PC-3 (cell line): ENCODE measurements at places on chromosomes 6 and 20.

DNA sequence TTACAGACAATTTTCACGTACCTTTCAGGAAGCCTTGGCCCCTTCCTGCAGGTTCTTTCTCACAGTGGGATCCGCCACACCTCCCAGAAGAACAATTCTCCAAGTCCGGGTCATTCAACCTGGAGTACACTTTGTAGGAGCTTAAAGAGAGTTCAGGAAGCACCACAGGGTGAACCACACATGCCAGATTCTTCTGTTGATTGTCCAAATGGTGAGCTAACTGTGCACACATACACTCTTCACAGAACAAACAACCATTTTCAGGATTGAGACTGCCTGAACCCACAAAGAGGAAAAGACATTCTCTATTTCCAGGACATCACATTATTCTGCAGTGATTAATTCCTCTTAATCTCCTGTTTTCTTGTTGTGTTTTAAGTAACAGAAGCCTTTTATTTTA is 51.0 kb downstream of the SCGN start:
- DNase-seq = no peak

DNA sequence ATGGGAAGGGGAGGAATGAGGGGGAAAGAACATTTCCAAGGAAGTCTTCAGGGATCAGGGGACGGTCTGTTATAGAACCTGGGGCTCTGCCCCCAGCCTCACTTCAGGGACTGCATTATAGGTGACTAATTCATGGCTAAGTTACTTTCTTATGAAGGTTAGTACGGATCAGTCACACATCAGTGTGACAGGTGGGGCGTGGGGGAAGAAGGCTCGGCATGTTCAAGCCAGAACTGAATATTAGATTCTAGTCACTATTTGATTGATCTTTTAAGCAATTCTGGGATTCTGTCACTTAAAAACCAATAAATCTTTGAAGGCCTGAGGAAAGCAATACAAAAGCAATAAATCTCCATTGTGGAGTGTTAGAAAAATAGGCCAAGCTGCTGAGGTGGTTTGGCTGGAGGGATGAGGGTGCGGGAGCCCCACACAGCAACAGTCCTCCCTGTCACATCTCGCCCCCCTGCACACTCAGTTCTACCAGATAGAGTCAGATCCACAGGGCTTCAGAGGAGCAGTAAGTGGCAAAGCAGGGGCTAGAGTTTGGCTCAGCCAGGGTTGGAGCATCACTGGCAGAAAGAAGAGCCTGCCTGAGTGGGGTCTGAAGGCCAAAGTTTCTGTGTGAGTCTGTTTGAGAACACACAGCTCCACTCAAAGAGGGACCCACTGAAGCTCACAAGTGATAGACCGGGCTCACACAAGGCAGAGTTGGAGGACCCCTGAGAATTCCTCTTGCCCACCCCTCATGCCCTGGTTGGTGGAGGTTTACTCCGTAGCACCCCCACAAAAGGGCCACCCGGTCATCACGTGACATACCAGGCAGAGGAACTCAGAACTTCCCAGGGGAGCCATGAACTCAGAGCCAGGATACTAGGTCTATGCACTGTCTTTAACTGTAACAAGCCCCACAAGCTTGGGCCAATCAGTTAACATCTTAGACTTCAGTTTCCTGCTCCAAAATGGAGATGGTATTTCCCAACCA is 728.3 kb upstream of the CHD6 start:
- no peak for DNase-seq

GRCh38 chr6:129790785-129791184 is 70.3 kb downstream of the TMEM244 start:
- no peak for DNase-seq

DNA sequence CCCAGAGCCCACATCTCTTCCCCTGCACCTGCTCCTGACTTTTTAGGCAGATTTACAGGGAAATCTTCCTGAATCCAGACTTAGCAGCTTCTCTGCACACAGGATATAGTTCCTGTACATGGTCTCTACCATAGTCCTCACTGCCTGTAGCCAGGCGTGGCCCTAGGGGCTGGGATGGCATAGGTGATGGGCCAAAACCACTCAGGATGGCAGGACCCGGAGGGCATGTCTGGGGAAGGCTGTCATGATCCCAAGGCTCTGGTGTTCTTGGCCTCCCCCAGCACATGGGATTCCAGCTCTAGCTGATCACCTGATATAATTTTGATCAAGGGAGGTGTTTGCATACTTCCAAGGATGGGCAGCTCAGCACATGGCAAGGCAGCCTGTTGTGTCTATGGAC is 58.0 kb downstream of the TOX2 start:
- DNase-seq = no peak

DNA sequence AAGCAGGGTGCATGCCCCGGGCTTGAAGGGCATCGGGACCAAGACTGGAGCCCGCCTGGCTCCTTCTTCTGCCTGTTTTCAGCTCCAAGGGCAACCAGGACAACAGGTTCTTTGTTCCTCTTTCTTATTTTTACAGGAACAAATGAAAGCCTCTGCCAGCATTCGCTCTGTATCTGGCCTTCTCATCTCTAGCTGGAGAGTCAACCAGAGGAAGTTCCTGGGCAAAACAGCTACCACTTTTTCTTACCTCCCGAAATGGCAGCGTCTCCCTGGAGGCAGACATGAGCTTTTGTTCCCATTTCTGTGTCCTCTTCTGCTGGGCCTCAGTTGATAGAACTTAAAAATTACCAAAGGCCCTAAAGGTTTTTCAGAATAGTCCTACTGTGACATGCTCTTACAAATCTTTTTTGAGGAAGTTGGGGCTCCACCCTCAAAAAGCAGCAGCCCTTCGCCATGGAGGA is 74.1 kb upstream of the NAA20 start:
- no peak for DNase-seq

GRCh38 chr6:46378882-46379416 is 112.3 kb downstream of the RCAN2 start:
- no peak for DNase-seq

- no peak for DNase-seq
These were observed at the start of gene SOBP for GRCh38 chr6:107489636-107490565. Gene SOBP, plus strand, starts transcription at chr6:107490117. Its CDS starts 500 bp downstream, at chr6:107490617.

DNA sequence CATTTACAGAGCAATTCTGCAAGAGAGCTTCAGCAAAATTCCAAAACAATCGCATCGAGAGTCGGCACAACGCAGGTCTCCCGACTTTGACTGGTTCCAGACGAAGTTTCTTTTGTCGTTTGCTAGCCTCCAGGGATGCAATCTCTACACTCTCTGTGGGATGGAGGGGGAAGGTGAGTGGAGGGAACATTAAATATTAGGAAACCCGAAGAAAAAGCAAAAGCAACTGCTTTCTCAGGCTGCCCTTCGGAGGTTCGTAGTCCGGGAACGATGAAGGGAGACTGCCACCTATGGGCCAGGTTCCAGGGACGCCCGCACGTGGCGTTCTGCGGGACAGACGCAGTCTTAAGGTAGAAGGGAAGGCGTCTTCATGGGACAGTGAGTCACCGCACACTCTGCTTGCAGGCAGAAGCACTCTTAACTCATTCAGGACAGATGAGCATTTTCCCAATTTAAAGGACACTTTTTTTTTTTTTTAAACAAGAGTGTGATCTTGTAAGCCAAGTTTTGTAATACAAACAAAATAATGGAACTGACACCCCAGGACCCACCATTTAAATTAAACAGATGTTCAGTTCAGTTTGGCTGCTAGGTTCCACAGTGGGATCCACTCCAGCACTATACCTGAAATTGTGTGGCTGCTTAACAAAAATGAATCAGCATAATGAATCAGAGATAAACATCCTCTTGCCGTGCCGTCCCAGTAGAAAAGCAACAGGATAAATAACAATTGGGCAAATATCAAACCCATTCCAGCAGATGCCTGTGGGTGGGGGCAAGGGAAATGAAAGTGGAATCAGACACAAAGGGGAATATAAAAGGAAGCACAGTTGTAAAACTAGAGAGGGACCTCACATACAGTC is 65.8 kb upstream of the ARMC2 start:
- peak; percentile 92 for DNase-seq

DNA sequence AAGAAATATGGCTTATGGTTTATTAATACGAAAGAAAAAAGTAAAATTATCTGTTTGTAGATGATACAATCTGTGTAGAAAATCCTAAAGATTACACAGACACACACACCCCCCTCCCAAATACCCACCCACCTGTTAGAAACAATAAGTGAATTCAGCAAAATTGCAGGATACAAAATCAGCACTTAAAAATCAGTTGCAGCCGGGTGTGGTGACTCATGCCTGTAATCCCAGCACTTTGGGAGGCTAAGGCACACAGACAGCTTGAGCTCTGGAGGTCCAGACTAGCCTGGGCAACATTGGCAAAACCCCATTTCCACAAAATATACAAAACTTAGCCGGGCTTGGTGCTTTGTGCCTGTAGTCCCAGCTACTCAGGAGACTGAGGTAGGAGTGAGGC is 42.3 kb downstream of the NINL start:
- DNase-seq = peak; percentile 53

DNA sequence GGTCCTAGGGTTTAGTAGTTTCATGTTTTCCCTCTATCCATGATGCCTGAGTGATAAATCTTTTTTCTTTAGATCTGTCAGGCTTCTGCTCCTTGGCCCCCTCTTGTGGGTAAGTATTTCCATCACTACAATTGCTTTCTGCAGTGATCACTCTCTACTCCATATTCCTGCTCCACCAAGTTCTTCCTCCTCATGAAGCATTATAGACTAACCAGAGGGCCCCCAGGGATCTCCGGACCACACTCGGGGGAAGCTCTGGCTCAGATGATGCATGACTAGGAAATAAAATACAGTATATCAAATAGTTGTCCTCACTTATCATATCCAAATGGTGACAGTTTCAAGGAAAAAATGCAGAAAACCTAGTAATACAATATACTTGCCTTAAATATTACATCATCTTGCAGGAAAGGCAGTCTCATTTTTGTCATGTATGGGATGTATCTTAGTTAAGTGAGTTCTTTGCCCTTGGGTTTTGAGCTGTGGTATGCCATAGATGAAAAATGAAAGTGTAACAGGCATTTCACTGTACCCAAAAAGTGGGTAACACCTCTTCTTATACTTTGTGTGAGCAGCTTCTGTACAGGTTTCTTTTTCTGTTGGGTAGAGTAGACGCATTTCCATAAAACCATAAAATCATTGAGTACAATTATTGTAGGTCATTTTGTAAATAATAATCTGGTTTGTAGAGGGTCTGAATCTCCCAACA is 200.9 kb upstream of the EYA4 start:
- peak; percentile 55 for DNase-seq

GRCh38 chr6:110549277-110549676 is 72.9 kb upstream of the SLC22A16 start:
- DNase-seq = no peak

GRCh38 chr6:112016320-112016719 is 37.6 kb upstream of the CCN6 start:
- peak; percentile 65 for DNase-seq

DNA sequence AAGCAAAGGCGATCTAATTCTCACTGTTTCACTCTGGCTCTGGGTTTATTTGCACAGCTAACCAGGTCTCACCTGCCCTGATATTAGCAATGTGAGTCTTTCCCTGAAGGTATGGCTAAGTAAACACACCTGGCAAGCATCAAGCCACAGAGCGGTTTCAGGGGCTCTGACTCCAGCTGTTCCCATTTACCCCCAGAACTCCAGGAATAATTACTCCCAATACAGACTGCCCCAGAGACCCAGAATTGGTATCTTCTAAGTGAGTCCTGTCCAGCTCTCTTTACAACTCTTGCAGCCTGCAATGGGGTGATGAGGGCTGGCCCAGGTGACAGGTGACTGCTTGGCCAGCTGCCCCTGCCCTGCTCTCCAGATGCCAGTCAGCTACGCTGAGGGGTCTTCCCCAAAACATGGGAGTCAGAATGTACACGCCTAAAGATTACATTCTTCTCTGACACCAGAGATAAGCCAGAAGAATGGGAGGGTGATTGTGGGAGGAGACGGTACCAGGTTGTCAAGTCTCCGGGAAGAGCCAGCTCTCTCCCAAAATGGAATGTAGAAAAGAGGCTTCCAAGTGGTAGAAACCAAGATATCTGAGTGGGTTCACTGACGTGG is 4.9 kb upstream of the LRRN4 start:
- DNase-seq = peak; percentile 28

DNA sequence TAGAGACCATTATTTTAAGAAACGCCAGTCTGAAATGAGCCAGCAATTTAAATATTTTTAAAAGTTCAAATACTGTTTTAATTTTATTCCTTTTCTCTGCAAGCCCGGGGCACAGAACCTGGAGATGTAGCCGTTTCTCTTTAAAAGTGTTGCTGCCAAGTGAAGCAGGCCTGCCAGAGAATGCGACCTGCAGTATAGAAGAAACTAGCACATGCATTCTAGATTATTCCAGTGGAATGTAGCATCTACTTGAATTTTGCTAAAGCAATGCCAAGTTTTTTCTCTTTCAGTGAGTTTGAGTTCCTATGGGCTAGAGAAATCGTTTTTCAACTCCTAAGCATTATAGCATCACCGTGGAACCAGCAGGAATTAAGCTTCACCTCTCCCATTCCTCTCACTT is 101.3 kb downstream of the QRSL1 start:
- DNase-seq = no peak

DNA sequence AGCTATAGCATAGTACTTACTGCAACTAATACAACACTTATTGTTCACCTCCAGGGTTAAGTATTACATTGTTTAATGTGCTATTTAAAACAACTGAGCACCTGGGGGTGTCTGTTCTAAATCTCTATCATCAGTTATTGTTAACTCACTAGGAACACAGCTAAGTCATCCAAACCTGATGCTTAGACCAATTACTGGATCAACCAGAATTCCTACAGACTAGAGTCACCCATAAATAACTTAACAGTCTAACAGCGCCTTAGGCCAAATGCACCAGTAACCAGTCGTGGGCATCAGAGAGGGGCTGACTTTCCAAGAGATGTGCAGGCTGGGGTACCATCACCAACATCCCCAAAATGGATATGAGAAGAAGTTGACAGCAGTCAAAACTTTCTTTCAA is 110.7 kb downstream of the ADTRP start:
- DNase-seq = peak; percentile 52

GRCh38 chr6:132569170-132569569 is 952 bp upstream of the TAAR6 start:
- no peak for DNase-seq

DNA sequence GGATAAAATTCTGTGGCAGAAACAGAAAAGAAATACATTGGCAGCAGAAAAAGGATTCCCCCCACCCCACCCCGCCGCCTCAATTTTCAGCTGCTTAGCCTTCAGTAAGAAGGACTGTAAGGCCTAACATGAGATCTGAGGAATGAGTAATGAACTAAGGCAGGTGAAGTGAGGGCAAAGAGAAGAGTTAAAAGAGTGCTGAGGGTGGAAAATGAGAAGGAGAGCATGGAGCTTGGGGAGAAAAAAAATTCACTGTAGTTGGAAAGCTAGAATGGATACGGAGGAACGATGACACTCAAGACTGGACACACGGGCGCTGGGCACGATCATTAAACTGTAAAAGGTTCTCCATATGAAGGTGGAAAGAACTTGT is 14.6 kb downstream of the POM121L2 start:
- no peak for DNase-seq
